Sciatic nerve (tissue), 2 donors: ENCODE measurements at places on chromosomes 11 and 22. TPM values are rescaled to one million over a fixed set of nuclear protein-coding genes. Genes with fewer than 3 reads are reported as not detected.

- DNase-seq: peak; percentile 75
Observed at GRCh38 chr11:70568035-70568813, 169.9 kb downstream of the CTTN start.

The SELENOM gene
- total RNA-seq: 159 TPM

The MAPK8IP2 gene
- 2.4 TPM for total RNA-seq

GRCh38 chr11:11782532-11783110 is 59.2 kb upstream of the USP47 start:
- no peak for DNase-seq

- DNase-seq: no peak
Observed at GRCh38 chr11:57942808-57943207, 80.9 kb upstream of the OR9Q1 start.

GRCh38 chr11:18455686-18456372 is at the start of gene LDHAL6A:
Gene LDHAL6A (plus strand): TSS chr11:18455856. CDS start chr11:18456681, 825 bp downstream.
- no peak for DNase-seq

The SRRD gene
- 16.5 TPM for total RNA-seq

- peak; percentile 94 for DNase-seq
Observed at GRCh38 chr22:32528984-32529982, 54.7 kb downstream of the FBXO7 start.

DNA sequence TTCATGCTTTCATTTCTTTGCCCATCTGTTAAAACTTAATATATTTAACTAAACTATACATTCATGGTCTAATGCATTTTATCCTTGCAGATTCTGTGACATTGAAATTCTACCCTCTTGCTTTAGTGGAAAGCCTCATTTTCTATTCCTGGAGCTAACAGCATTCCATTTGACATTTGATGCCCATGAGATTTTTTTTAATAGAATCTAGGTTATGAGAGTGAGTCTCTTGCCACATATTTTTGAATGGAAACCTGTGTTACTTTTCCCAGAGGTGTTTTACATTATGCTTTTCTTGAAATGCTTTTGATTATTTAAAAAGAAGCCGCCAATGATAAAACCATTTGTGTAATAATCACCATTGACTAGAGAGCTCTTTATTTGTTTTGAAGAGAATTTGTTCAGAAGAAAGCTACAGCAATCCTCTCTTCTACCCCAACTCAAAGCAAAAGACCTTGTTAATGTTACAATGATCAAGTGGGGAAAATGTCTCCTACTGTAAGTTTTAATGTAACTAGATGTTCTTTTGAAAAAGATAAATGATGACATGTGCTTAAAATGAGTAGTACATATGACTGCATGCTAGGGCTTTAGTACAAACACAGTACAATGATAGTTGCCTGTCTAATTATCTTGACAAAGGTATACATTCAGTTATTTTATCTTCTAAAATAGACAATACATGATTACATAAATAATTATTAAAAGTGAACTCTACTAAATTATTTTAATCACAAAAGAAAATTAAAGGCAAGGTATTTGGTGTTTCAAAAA is 67.3 kb downstream of the GAS2 start:
- no peak for DNase-seq

The VWCE gene
- 3.6 TPM for total RNA-seq

DNA sequence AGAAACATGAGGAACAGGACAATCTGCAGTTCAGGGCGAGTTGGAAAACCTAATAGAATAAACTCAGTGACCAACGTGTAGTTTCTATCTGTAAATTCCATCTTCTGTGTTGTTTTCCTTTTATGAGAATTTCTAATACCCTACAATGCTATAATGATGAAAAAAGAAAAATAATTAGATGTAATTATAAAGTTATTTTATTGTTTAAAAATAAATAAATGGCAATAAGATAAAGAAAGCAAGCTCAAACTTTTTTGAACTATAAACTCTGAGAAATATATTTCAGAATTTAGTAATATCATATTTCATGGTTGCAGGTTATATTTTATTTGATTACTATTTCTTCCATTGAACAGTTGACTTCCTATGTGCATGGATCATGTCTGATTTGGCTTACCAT is at the start of gene OR5I1:
Gene OR5I1, minus strand, starts transcription at position 101 of the 400 bp plus-strand sequence. Its CDS starts 0 bp downstream, at position 101.
- DNase-seq: no peak

DNA sequence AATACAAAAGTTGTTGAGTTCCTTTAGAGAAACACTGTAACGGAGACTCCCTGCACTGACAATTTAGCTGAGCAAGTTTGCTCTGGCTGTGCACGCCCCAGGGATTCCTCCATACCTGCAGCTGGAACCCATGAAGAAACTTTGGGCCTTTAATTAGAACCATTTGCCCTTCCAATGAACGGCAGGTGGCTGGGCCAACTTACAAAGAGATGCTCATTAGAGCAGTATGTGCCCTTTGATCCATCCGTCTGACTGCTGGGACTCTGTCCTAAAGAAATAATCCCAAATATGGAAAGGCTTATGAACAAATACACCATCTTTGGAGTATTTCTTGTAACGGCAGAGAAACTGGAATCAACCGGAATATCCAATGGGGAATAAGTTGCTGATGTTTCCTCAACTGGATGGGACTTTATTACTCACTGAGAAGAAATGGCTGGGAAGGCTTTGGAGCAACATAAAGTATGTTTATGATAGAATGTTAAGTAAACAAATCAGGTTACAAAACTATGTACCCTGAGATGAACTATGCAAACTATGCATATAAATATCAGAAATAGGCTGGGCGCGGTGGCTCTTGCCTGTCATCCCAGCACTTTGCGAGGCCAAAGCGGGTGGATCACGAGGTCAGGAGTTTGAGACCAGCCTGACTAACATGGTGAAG is 24.4 kb upstream of the FBLN1 start:
- DNase-seq: peak; percentile 78

DNA sequence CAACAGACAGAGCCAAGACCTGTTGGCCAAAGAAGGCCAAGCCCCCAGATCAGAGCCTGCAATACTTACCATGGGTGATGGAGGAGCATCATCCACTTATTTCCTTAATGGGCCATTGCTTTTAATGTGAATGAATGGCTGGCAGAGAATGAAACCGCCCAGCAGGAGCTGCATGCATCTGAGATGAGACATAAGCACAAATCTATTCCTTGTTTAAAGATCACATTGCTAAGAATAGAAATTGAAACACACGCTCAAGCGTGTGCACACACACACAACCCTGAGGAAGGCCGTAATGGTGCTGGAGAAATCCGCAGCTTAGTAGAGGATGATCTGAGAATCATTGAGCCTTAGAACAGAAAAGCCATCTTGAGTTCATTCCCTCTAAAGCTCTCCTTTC is 5.3 kb upstream of the RRAS2 start:
- DNase-seq: no peak

GRCh38 chr22:44151676-44152075 is 29.0 kb upstream of the PARVG start:
- no peak for DNase-seq

The ANO9 gene
- total RNA-seq: 0.98 TPM

GRCh38 chr22:20055654-20056053 is 24.4 kb upstream of the DGCR8 start:
- DNase-seq: no peak

DNA sequence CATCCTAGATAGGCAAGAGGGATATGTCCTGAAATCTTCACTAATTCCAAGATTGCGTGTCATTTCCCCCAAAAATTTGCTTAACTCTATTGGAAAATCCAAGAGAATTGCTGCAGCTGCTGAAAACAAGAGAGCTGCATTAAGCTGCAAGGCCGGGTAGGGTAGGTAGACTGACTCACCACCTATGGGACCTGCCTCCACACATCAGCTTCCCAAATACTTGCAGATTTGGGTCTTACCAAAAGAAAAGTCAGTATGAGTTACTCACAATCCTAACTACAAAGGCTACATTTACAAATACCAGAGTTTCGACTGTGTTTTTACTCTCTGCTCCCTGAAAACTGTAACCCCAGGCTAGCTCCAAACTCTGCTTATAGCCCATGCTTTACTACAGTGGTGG is 142.5 kb upstream of the TEAD1 start:
- peak; percentile 19 for DNase-seq

GRCh38 chr22:20388200-20388599 is 5.8 kb upstream of the ZNF74 start:
- no peak for DNase-seq

The HPX gene
- total RNA-seq: 2.8 TPM

- no peak for DNase-seq
Observed at GRCh38 chr11:62682518-62682917, 3.6 kb upstream of the UBXN1 start.

The RASL10A gene
- total RNA-seq: 2.2 TPM

GRCh38 chr22:22833488-22833887 is 54.1 kb upstream of the IGLL5 start:
- no peak for DNase-seq

The NOX4 gene
- 16.0 TPM for total RNA-seq

GRCh38 chr11:8987446-8987845 is 16.4 kb downstream of the NRIP3 start:
- no peak for DNase-seq

The PIK3IP1 gene
- 58.5 TPM for total RNA-seq

DNA sequence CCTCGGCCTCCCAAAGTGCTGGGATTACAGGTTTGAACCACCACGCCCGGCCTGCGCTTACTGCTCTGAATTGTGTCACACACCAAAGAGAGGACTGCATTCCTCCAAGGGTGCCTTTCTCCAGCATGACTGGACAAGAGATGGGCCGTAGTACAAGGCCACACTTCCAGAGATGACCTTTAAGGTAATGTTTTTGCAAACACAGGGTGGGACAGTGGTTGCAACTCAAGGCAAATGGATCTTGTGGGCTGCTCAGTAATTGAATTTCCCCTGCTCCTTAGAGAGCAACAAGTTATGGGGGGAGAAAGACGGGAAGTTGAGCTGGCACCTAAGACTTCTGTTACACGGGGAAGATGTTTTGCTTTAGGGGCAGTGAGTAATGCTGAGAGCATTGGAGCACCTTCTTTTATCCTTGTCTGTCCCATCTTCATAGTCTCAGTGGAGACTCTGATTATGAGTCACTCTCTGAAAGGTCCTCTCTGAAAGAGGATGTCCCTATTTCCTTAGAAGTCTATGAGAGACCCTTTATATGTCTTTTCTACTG is 66.3 kb downstream of the C11orf91 start:
- DNase-seq: no peak

DNA sequence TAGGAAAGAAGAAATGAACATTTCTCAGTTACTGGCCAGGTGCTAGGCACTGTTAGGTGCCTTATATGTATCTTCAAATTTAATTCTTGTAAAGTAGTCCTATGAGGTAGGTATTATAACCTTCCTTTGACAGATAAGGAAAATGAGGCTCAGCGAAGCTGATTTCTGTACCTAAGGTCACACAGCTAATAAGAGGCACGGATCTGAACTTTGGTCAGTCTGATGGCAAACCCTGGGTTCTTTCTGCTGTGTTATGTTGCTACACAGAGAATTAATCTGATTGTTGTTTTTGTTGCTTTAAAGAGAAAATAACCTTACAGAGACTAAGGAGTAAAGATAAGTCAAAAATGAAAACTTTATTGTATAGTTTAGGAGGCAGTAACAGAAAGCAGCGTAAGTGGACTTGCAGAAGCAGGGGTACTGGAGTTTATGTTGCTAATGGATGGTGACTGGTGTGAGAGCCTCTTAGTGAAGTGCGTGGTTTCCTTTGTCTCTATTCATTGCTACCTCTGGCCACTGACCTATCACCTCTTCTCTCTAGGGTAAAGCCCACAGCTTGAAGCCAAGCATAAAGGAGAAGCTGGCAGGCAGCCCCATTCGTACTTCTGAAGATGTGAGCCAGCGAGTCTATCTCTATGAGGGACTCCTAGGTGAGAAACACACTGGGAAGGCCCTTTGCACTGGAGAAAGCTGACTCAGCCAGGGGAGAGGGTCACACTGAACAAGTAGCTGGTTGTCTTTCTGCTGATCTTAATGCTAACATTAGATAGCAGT is 38.3 kb downstream of the MADD start:
- no peak for DNase-seq

The PHF5A gene
- total RNA-seq: 26.9 TPM

The CDC42BPG gene
- total RNA-seq: 0.58 TPM

GRCh38 chr11:80650966-80651365 is 1210.1 kb upstream of the TENM4 start:
- DNase-seq: no peak

DNA sequence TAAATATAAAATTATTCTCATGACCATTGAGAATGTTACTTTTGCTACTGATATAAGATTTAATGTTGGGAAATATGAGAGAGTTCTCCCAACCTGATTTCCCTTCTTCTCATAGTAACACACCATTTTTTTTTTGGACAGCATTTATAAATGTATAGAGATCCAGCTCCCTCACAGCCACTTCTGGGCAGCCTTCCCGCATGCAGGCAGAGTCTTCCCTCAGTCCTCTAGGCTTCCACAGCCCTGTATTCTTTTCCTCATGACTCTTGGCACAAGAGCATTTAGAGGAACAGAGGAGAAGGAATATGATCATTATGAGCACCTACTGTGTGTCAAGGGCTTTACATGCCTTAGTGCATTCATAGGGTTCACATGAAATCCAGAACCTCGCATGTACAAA is 9.0 kb downstream of the DTX4 start:
- no peak for DNase-seq

The SCGB1A1 gene
- total RNA-seq: 3.5 TPM

The APOL5 gene
- not detected for total RNA-seq

The BRSK2 gene
- 7.4 TPM for total RNA-seq

- no peak for DNase-seq
Observed at GRCh38 chr11:83571302-83571701, 285.1 kb upstream of the CCDC90B start.

DNA sequence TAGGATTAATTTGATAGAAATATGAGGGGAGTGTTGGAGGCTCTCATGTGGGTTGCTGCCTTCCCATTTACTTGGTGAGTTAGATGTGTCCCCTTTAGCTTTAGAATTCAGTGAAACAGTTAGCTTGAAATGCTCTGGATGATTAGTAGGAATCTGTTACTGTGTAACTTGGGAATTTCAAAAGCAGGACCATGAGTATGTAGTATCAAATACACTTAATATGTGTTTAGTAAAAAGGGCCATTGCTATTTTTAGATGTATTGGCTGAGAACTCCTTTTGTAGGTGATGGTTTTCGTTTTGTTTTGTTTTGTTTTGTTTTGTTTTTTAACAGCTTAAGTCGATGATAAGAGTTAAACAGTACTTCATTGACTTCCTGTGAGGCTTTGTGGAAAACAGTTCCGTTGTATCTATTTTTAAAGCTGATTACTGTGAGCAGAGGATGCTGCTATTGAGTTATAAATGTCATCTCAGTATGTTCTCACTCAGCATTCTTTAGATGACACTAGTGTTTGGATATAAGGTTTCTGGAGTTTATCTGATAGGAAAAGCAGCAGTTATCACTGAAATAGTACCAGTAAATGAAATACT is 53.5 kb downstream of the MCAM start:
- DNase-seq: no peak

DNA sequence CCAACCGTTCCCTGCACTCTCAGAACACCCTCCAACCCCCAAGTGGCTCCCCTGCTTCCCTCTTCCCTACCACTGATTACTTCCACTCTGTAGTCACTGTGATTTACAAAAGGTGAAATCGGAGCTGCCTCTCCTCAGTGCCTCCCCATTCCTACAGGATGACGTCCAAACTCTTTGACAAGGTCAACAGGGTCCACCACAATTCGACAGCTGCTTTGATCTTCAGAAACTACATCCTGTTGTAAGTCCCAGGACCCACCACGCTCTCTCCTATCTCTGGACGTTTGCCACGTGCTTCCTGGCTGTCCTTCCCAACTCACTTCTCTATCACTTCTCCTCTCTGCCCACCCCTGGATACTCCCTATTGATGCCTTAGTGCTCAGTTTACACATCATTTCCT is 85.0 kb upstream of the EIF3D start:
- peak; percentile 5 for DNase-seq

- DNase-seq: no peak
Observed at GRCh38 chr11:23212807-23213206, 352.5 kb upstream of the CCDC179 start.
